ENCODE measurements at places on chromosomes 7 and 10.

- no peak for DNase-seq
Observed at GRCh38 chr7:64965594-64965993, 25.2 kb downstream of the ZNF117 start.

- no peak for DNase-seq
Observed at GRCh38 chr10:55398497-55398882, 597.5 kb upstream of the PCDH15 start.

DNA sequence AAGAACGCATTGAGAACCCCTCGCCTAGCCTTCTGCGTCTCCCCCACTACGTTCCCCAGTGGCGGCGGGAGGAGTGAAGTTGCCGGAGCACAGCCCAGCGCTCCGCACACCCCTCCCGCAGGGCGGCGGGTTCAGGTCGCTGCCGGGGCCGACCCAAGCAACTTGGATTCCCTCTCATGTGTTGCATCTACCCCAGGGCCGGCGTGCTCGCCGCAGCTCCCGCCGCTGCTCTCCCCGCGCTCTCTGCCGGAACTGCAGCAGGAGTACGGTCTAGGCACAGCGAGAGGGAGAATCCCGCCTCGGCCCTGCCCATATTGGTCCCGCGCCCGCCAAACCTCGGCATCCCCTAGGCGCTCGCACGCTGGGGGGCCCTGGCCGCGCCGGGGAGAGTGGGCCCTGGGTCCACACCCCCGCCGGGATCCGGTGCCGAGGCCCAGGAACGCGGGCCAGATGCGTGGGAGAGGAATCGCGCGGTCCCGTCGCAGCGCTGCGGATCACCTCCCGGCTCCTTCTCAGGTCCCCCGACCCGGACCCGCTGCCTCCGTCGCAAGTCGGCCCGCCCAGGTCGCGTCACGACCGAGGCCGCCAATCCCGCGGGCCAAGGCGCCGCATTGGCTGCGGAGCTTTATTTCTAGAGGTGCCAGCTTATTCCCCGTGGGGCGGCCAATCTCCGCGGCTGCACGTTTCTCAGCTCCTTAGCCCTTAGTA lies 648 bp upstream of the TMEM243 start:
- peak; percentile 88 for DNase-seq

DNA sequence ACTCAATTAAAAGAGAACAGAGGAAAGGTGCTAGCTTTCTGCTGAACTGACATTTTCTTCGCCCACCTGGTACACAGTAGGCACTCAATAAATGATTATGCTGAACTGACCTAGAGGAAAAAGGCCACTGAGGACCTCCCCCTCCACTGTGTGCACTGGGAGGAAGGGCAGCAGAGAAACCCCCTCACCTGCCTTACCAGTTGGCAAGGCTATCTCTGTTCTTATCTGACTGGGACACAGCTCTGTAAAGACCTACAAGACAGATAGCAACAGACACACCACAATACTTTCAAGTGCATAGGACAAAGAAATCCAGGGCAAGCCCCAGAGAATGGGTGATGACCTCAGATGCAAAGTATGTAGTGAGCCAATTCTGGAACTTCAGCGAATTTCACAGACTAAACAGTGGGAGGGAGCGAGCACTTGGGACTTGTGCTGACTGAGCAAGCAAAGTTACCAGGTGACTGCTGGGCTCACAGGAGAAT lies 30.4 kb downstream of the PDLIM1 start:
- no peak for DNase-seq

GRCh38 chr7:129923709-129924108 lies 29.1 kb downstream of the UBE2H start:
- no peak for DNase-seq

GRCh38 chr10:20698837-20699236 lies 198.3 kb downstream of the NEBL start:
- DNase-seq = no peak

- no peak for DNase-seq
Observed at GRCh38 chr10:12638103-12638502, 288.8 kb downstream of the CAMK1D start.

DNA sequence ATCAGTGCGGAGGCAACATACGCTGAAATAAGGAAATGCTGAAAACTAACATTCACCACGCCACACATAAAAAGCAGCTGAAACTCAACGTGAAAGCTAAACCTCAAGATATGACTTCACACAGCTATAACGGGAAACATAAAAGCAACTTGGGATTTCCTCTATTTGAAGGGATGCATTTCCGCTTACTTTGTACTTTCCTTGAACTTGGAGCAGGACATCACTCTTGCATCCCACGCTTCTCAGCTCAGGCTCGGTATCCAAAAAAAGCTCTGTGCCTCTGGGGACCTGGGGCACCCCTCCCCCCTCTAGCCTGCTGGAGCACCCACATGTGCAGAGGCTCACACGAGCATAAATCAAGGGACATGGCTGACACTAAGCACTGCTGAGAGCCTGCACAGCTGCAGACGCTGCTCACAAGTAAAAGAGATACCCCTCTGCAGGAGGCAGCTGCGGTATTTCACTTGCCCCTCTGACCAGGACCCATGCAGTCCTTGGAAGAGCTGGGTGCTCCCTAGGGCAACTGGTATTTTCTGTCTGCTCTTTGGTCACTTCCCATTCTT lies 34.2 kb downstream of the PARD3 start:
- no peak for DNase-seq

GRCh38 chr7:98641646-98642500 lies 24.8 kb downstream of the NPTX2 start:
- peak; percentile 49 for DNase-seq

DNA sequence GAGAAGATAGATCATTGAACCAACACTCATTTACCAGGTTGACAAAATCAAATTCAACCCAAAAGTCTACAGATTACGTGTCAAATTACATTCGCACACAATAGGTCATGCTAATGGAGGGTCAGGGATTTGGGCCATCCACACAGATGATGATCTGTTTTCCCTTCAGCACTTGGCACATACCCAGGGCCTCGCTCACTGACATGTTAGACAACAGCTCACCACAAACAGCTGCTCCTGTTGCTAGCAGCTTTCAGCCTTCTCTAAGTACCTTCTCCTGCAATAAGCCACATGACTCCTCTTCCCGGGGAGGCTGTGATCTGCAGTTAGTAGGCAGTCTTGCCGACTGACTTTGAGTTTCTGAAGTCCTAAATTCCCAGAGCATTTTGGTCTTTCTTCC lies 18.4 kb downstream of the NKX2-3 start:
- DNase-seq = no peak

DNA sequence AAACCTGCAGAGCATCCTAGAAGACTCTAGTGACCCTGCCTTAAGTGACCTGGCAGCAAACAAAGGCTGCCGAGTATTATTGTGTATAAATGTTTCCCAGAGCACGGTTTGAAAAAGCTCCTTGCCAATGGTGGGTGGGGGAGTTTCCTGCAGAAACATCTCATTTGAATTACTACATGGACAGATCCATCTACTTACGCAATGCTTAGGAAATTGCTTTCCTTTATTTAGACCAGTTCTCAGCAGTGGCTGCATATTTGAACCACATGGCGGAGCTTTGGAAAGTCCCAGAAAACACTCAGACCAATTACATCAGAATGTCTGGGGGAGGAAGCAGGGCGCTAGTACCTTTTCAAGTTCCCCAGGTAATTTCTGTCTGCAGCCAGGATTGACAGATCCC lies 560.9 kb downstream of the SDK1 start:
- peak; percentile 15 for DNase-seq

GRCh38 chr7:898855-899681 lies 22.7 kb downstream of the GET4 start:
- no peak for DNase-seq

DNA sequence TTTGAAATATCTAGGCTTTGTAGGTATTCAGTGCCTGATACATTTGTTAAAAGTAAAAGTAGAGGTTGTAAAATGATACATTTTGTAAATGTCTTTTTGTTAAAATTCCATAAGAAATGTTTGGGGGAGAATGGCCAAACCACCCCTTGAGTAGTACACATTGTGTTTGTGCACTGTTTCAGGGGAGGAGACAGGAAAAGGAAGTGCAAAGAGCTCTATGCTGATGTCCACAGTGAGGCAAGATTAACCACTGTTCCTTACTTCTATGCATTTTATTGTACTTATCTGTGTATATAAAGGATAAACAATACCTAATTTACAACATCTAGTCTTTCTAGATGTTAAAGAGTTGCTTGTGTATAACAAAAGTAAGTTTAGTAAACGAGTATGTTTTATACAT lies 7.4 kb upstream of the CYCS start:
- DNase-seq = no peak

DNA sequence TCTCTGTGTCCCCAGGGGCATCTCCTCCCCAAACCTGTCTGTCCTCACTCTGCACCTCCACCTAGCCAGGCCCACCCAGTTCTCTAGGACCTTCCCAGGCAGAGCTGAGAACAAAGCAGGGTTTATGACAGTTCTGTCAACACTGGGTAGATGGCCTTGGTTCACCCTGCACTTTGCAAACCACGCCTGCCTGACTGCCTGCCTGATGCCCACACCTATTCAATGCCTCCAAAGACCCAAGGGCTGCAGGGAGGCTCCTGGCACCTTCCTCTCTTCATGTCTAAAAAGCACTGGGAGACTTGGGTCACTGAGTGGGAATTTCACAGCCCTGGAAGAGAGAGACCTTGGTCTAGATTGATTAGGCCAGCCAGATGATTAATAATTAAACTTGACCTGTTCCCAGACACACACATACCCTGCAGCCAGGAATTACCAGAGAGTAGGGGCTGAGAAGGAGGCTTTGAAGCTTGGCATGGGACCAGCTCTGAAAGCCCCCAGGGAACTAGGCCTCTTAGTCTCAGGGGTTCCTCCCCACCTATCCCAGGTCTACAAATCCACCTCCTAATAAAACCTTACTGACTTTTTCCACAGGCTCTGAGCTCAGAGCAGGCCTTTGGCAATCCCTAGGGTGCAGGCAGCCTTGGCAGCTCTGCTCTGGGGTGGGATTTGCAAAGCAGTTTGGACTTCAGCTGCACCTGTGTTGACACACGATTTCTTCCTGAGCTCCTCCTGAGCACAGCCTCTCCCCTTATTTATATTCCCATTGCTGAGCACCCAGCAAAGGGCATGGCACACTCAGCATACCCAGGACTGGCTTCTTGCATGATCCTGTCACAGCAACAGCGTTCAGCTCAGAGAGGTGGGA lies 25.7 kb upstream of the PDCD4 start:
- DNase-seq = no peak

GRCh38 chr10:17850501-17850900 lies 41.4 kb downstream of the MRC1 start:
- DNase-seq = no peak

GRCh38 chr7:151661587-151661986 lies 141.9 kb upstream of the RHEB start:
- no peak for DNase-seq

GRCh38 chr10:11140963-11141362 lies 123.3 kb downstream of the CELF2 start:
- no peak for DNase-seq

DNA sequence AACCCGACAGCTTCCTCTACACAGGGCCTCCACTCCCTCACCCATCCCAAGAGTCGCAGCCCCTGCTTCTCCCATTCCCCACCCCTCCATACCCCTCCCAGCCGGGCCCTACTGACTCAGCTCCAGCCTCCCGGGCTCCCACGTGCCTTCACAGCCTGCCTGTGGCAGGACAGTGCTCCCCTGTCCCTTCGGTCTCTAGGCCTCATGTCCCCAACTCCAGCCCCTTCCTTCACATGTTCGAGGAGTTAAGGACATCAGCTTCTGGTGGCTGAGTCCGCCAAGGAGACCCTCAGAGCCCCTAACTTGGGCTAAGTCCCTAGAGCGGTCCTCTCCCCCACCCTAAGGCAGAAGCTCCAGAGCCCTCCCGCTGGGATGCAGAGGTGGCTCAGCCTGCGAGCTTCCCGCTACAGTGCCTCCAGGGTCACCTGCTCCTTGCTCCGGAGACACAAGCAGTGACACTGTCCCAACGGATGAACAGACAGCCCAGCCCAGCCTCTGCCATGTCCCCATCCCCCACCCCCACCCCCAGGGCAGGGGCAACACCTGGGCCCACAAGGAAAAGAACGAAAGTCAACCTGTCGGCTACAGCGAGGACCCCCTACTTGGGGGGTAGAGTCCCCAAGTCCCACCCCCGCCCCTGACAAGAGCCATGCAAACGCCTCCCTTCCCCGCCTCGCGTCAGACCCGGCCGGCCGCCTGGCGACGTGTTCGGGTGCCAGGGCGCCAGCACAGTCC lies 716 bp downstream of the SMARCD3 start:
- peak; percentile 37 for DNase-seq

GRCh38 chr10:28677888-28678686 lies 766 bp downstream of the BAMBI start:
- peak; percentile 62 for DNase-seq

- no peak for DNase-seq
Observed at GRCh38 chr7:356087-356486, 66.1 kb downstream of the FOXL3 start.

- DNase-seq = no peak
Observed at GRCh38 chr10:101451667-101452069, 97.7 kb downstream of the BTRC start.

GRCh38 chr7:47069385-47070076 lies 512.4 kb downstream of the TNS3 start:
- DNase-seq = no peak

DNA sequence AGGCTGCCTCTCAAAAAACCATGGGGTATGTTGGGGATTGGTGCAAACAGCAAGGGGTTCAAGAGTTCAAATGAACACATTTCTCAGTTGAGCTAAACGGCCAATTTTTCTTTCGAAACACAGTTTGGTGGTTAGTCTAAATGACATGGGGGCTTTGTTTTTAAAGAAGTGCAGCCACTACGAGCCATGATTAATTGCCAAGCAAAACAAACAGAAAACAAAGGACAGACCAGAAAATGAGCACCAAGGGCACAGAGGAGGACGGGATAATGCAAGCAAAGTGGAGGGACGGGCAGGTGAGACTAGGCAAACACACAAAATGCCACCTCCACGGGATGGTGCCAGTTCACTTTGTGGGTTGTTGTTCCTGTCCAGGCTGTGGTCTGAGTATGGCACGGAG lies 64.5 kb upstream of the PDLIM1 start:
- DNase-seq = no peak

DNA sequence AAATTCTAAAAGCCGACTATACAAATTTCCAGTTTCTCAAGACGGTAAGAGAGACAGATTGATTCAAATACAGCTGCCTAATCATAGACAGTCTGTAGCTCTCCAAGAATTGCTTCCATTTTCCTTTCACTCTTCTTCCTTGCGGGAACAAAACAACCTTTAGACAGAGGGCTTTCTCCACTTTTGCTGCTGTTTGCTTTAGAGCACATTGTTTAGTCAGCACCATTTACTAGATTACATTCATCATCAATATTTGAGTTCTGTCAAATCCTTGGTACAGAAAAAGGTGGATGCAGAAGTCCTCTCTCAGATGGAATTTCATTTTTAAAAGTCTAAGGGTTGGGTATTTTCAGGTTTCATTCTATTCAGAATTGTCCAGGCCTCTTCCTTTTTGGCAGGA lies 137.4 kb downstream of the CHRM2 start:
- DNase-seq = no peak

DNA sequence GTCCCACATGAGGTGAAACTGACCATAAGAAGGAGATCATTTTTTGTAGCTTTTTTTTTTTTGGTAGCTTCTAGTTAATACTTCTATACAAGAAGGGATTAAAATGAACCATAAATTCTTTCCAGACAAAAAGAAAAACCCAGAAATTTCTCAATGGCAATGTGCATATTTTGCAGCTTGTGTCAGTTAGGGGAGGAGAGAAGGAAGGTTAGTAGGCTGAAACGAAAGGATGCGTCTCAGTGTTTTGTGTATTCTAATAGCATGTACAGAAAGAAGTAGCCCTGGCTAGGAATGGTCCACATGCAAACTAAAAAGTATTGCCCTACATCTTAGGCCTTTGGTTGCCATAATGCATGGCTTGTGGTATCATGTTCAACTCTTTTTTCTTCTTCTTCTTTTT lies 90.6 kb downstream of the CACNB2 start:
- DNase-seq = no peak
